ENCODE measurements at places on chromosomes 6 and 20.

- no peak for DNase-seq
These were observed 13.7 kb upstream of the PRDM13 start for GRCh38 chr6:99592900-99593299.

GRCh38 chr6:14655201-14656061 is 537.9 kb downstream of the CD83 start:
- no peak for DNase-seq

GRCh38 chr6:129890164-129890563 is 29.0 kb upstream of the TMEM244 start:
- DNase-seq: no peak

GRCh38 chr6:108078191-108078590 is 3.6 kb upstream of the OSTM1 start:
- no peak for DNase-seq

DNA sequence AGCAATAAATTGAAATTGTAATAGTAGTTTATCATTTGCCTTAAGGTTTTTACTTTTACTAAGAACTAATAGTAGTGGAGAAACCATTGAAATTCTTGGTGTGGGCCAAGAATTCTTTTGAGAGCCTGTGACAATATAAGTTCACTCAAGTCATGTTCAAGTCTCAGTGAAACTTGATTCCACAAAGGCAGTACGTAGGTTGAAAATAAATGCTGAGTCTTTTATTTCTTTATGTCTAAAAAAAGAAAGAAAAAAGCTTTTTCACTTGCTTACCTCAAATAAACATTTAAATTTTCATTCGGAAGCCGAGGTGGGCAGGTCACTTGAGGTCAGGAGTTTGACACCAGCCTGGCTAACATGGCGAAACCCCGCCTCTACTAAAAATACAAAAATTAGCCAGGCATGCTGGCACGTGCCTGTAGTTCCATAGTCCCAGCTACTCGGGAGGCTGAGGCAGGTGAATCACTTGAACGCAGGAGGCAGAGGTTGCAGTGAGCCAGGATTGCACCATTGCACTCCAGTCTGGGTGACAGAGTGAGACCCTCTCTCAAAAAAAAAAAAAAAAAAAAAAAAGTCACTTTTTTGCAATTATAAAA is 57.8 kb upstream of the NELFCD start:
- no peak for DNase-seq

- DNase-seq: no peak
These were observed 51.9 kb downstream of the TRAM2 start for GRCh38 chr6:52524918-52525317.

- no peak for DNase-seq
These were observed 15.4 kb upstream of the MYLK2 start for GRCh38 chr20:31803552-31804291.

DNA sequence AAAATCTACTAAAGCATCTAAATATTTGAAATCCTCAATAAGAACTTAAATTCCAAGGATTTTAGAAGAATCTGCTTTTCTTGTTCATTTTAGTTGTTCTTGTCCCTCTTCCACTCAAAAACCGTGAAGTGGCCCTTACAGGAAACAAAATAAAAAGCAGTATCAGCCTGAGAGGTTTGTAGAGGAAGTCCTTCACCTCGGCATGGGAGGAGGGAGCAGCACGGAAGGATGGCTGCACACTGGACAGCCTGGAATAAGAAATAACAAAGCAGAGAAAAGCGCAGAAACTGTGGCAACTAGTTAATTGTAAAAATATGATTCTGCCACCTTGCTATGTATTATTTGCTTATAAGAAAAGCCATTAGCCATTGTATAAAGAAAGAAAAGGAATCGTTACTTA is 46.1 kb downstream of the RALGAPA2 start:
- no peak for DNase-seq

DNA sequence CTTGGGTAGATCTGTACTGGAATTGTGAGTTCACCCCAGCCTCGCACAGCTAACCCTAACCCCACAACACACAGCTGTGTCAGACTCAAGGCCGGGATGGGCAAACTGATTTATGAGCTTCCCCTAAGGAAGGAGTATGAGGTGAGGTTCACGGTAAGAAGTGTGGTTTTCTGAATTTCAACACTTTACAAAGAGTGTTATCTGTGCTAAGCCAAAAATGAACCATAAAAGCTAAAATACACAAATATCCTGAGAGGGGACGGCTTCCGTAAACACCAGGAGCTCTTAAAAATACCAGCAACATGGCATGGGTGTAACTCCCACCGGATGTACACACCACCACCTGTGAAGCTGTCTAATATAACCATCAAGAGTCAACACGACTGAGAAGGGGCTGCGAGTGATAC is 101.2 kb downstream of the ATP9A start:
- DNase-seq: no peak

- no peak for DNase-seq
These were observed 1.7 kb upstream of the MMP24OS start for GRCh38 chr20:35279533-35280174.

GRCh38 chr6:75386050-75386770 is 101.6 kb upstream of the TMEM30A start:
- DNase-seq: no peak

- DNase-seq: no peak
These were observed 409.6 kb downstream of the MAFB start for GRCh38 chr20:40279390-40279789.

DNA sequence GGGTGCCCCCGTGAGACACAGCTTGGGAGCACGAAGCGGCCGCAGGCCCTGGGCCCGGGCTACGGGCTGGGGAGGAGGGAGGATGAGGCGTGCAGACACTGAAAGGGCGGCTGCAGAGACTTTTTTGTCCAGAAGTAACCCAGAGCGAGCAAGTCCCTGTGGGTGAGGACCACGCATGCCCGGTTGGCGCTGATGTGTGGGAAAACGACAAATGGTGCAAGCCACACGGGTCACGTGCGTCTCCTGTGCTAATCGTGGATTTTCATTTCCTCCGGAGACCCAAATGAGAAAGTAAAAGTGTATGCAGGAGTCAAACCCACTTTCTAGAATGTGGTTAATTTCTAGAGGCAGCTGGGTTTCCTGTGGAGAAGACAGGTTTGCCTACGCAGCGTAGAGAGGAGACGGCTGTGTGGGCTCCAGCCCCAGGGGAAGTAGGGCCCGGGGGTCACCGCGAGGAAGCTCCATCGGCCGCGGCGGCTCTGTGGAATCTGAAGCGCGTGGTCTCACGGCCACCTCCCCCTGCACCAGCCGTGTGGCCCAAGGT is 19.0 kb downstream of the DLL1 start:
- peak; percentile 44 for DNase-seq

DNA sequence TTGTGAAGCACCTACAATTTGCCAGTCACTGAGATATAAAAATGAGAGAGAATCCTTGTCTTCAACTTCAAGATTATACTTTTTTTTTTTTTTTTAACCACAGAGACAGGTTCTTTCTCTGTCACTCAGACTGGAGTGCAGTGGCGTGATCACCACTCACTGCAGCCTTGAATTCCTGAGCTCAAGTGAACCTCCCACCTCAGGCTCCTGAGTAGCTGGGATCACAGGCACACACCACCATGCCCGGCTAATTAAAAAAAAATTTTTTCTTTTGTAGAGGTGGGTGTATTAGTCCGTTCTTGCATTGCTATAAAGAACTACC is 51.6 kb upstream of the PMEPA1 start:
- no peak for DNase-seq

- no peak for DNase-seq
These were observed 267.2 kb upstream of the TCF21 start for GRCh38 chr6:133621751-133622150.

DNA sequence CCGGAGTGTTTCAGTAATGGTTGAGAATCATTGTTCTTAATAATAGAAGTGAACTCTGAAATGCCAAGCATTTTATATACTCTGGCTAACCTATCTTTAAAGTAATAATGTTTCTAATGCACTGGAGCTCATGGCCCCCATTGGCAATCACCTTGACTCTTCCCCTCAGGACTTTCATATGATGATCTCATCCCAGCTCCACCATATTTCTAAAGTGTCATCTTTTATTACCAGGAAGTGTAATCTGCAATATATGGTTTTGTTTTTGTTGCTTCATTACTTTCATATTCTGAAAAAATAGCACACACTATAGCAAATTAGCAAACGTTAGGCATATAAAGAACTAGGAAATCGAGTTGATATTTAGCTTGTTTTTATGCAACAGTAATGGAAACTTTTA is 60.3 kb downstream of the TULP4 start:
- DNase-seq: no peak

DNA sequence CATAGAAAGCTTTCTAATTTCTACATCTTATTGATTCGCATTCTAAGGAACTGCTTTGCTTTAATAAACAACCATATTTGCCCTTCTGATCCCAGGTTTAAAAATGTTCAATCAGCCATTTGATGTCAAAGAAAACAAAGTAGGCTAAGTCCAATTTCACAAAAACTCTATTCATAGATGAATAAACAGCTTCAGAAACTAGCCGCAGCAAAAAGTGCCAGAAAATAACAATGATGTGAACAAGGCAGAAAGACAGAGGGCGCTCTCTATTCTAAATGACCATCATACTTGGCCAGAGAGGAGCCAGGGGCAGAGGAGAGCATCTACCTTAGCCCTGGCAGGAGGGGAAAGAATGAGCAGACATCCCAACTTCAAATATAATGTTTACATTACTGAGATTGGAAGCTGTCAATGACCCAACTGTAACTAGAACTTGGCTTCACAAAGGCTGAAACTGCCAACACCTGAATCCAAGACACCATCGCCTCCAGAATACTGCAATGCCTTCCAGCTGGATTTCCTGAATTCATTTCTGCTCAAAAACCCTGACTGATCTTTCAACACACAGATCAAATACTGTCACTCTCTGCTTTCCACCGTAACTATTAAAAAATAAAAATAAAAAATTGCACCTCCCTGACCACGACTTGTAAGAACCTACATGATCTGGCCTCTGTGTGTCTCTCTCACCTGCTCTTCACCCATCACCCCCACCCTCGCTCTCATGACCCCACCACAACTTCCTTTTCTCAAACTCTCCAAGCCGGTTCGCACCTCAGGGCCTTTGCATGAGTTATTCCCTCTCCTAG is 9.5 kb downstream of the CNKSR3 start:
- DNase-seq: no peak

DNA sequence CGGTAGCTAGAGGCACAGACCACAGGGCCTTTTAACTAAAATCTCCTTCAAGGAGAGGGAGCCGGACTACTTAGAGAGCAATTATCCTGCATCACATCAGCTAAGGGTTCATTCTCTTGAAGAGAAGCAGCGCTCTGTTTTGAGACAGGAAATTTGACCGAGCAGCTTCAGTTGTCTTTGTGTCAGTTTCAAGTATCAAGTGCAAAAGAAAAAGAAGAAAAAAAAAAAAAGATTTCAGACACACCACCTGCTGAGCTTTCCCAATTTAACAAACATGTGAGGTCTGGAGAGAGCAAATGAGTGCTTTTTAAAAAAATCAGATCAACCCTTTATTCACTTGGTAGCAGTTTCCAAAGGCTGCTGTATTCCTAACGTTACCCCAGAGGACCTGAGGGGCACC is 273.5 kb upstream of the POU3F2 start:
- DNase-seq: no peak

DNA sequence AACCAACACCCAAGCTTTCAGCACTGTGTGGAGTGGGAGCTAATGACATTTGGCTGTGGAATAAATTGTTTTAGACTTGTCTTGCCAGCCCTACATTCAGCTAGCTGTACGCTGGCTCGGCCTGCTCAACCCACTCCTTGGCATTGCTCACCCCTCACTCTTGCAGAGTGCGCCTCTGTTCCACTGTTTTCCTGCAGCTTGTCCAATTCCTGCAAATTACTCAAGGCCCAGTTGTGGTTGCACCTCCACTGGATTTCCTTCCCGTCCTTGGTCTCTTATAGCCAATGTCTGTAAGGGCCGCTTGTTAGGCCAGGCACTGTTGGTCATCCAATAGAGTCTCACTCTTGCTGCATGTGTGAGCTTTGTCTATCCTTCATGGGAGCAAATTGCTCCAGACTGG is 289.2 kb upstream of the RNF24 start:
- DNase-seq: no peak

DNA sequence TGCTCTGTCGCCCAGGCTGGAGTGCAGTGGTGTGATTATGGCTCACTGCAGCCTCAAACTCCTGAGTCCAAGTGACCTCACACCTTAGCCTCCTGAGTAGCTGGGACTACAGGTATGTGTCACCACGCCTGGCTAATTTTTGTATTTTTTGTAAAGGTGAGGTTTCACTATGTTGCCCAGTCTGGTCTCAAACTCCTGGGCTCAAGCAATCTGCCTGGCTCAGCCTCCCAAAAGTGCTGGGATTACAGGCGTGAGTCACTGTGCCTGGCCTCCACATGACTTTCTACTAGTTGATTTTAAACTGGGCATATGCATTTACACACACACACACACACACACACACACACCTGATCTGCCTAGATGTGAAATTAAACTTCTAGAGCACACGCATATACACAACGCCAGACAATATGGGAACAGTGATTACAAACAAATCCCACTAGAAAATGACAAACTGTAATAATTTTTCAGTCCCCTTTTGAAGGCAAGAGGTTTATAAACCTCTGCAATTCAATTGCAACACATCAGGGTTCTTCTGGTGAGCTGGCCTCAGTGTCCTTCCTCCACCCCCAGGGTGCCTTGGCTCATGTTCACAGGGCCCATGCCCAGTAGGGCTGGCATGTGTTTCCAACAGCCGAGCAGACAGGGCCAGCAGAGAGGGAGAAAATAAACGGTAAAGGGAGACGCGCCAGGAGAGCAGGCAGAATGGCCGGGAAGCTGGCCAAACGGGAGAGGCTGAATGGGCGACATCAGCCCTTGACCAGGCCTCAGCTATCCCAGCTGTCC is 31.2 kb downstream of the PARD6B start:
- DNase-seq: no peak

- no peak for DNase-seq
These were observed 56.0 kb upstream of the MYL9 start for GRCh38 chr20:36485286-36485685.

DNA sequence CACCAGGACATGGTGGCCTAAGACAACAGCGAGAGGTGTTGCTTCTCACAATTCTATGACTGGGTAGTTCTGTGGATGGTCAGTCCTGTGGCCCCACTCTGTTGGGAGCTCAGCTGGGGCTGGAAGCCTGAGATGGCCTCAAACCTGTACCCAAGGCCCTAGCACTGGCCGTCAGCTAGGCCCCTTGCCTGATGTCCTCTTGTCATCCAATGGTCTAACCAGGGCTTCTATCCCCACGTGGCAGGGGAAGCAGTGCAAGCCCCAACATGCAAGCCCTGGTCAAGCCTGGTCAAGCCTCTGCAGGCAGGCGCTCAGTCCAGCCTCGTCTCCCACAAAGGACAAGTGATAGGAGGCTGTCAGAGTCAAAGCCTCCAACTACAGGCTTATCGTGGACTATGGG is 196.5 kb upstream of the CST7 start:
- no peak for DNase-seq

- no peak for DNase-seq
These were observed 74.8 kb upstream of the MLN start for GRCh38 chr6:33878562-33878961.

GRCh38 chr6:88290411-88290810 is 124.3 kb upstream of the CNR1 start:
- no peak for DNase-seq

DNA sequence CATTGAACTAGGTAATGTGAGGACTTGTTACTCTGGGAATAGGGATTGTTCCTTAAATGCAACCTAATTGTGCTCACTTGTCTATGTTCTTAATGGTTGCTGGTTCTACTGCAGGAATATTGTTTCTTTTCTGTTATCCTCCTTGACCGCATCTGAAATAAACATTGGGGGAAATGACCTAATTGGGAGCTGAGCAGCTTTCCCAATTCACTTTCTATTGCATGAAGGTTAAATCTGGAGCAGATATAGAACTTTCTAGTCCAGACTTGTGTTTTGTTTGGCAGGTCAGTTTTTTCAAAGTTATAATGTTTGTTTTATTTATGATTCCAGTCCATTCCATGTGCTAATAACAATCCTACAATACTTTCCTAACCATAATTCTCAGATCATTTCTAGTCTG is 981.0 kb upstream of the CITED2 start:
- DNase-seq: no peak
